Karpas-422 (cell line): ENCODE measurements at places on chromosomes 12 and 14. TPM values are rescaled to one million over a fixed set of nuclear protein-coding genes. Genes with fewer than 3 reads are reported as not detected.

Gene NAV3
- 0.04 and 3.4 TPM in 2 replicates for total RNA-seq

Gene NFATC4
- 17.1 and 19.9 TPM in 2 replicates for total RNA-seq

Gene RHEBL1
- 4.1 and 5.1 TPM in 2 replicates for total RNA-seq

Gene JPH4
- total RNA-seq = 0.29 TPM in 1 of 2 replicates, not detected in the other

Gene PKP2
- not detected in 2 replicates for total RNA-seq

Gene KCNK13
- total RNA-seq = not detected in 2 replicates

Gene RNASE4
- 0.48 and 0.54 TPM in 2 replicates for total RNA-seq

Gene PLEKHG7
- total RNA-seq = not detected in 2 replicates

Gene POU6F1
- 1.6 and 3.2 TPM in 2 replicates for total RNA-seq

Gene PTPRB
- 0.07 TPM in 1 of 2 replicates, not detected in the other for total RNA-seq

Gene CLEC9A
- not detected in 2 replicates for total RNA-seq

Gene SPX
- 327 and 787 TPM in 2 replicates for total RNA-seq

Gene KRT77
- total RNA-seq = not detected in 2 replicates

Gene RD3L
- not detected in 2 replicates for total RNA-seq

Gene FAIM2
- 27.4 and 49.8 TPM in 2 replicates for total RNA-seq

Gene LGR5
- not detected in 2 replicates for total RNA-seq

Gene KLRC3
- not detected in 2 replicates for total RNA-seq

Gene EML5
- 0.37 and 0.79 TPM in 2 replicates for total RNA-seq

Gene SLC16A7
- 21.9 and 63.6 TPM in 2 replicates for total RNA-seq

Gene OR6C1
- total RNA-seq = not detected in 2 replicates

Gene TUBA1B
- total RNA-seq = 770 and 904 TPM in 2 replicates

Gene OR10A7
- total RNA-seq = not detected in 2 replicates

Gene WSCD2
- total RNA-seq = not detected in 2 replicates

Gene HELB
- 4.4 and 7.7 TPM in 2 replicates for total RNA-seq

Gene CCDC197
- total RNA-seq = not detected in 2 replicates

Gene CCDC88C
- total RNA-seq = 57.9 and 72.4 TPM in 2 replicates

Gene FGF23
- total RNA-seq = not detected in 2 replicates
